ENCODE measurements at places on chromosomes 2 and 18.
A peak's percentile ranks its signal among the peaks of the same experiment; 100 is the strongest.

GRCh38 chr2:174333372-174334277, 1.1 kb upstream of the SP9 start:
- DNase-seq = peak; percentile 73

DNA sequence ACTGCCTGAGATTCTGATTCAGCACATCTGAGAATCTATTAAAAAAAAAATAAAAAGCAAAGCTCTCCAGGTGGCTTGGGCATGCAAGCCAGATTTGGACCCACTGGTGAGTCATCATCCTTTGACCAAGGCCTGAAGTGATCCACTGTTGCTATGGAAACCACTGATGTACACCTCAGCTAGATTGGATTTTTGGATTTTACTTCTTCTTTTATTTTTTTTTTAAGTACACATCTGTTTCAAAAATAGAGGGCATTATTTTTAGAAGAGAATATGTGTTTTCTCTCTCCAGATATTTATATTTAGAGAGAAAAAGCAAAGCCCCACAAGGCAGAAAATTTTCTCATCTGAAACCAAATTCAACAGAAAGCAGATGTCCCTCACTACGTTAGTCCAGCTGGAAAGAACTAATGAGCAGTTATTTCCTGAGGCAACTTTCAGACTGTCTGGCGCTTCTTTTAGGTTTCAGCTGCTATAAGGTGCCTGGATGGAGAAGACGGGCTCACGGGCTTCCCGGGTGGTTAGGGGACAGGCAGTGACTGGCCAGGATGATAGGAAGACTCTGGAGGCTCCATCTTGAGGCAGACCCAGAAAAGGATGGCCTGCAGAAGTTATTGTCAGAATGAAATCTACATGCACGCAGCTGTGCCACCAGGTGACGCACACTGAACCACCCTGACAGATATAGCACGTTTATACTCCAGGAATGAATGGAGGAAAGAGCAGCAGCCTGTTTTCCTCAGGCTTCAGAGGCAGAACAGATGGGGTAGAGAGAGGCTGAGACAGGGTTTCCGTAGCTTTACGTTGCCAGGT, 50.5 kb downstream of the MRPL35 start:
- no peak for DNase-seq

DNA sequence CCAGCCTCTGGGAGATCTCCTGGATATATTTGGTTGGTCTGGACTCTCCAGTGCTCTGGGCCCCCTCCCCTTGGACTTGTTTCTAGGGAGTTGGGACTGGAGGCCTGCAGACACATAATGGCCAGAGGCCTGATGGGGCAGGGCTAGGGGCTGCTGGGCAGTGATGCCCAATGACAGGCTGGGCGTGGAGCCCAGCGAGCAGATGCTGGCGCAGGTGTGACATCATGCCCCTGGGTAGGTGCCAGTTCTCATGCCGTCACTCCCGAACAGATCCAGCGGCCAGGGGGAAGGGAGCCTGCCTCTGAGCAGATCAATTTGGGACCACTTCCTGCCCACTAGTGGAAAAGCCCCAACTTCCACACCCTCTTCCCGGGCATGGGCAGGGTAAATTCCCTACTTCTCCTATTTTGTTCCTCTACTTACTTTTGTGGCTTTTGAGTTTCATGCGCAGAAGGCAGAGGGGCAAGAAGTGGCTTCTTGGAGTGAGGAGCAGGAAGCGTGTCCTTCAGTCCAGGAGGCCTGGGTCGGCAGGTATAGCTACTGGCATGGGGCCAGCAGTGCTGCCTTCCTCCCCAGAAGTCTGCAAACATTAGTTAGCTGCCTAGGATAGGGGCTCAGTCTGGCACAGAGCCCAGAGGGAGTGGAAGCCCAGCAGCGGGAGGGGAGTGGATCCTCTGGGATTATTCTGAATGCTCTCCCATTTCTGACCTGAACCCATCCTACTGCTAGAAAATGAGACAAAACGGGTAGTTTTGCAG, 6.1 kb downstream of the MPV17 start:
- no peak for DNase-seq

DNA sequence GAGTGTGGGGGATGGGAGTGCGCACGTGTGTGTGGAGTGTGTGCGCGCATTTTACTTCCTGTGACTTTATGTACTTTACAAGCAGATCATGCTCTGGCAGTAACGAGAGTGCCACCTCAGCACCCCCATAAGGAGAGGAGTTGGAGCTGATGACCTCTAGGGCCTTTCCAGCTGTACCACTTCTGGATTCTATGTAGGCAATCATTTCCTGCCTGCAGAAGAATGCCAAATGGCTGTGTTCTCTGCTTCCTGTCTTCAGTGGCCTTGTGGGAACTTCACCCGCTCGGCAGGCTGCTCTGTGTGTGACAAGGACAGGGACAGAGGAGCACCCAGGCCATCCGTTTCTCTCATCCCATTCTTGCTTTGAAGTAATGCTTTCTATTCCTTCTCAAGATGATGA, 22.8 kb upstream of the ZNF385B start:
- DNase-seq = no peak

DNA sequence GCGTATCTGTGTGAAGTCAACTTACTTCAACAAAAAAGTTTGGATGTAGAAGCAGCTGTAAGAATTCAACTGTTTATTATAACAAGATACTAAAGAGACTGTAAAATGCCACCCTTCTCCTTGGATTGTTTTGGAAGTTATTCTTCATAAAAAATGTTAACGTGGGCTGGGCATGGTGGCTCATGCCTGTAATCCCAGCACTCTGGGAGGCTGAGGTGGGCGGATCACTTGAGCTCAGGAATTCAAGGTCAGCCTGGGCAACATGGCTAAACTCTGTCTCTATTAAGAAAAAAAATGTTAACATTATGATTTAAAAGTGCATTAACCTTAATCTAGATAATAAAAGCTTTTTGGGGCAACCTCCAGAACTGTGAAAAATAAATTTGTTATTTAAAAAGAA, 7.7 kb downstream of the CIAO1 start:
- no peak for DNase-seq

GRCh38 chr2:241724975-241725870, 9.2 kb upstream of the D2HGDH start:
- no peak for DNase-seq

GRCh38 chr2:216006164-216006663, 7.1 kb downstream of the MREG start:
- DNase-seq = no peak

- DNase-seq = no peak
Measured at GRCh38 chr2:129862668-129863067, 116.8 kb upstream of the RAB6C start.

- DNase-seq = no peak
Measured at GRCh38 chr2:20067992-20068584, 16.7 kb upstream of the LAPTM4A start.

- no peak for DNase-seq
Measured at GRCh38 chr2:45115181-45115580, 105.9 kb upstream of the SIX2 start.

GRCh38 chr2:241720560-241720959, 13.9 kb upstream of the D2HGDH start:
- no peak for DNase-seq

GRCh38 chr18:7205346-7205745, 25.5 kb upstream of the LRRC30 start:
- DNase-seq = no peak

- DNase-seq = no peak
Measured at GRCh38 chr2:181116261-181116660, 135.9 kb downstream of the UBE2E3 start.

DNA sequence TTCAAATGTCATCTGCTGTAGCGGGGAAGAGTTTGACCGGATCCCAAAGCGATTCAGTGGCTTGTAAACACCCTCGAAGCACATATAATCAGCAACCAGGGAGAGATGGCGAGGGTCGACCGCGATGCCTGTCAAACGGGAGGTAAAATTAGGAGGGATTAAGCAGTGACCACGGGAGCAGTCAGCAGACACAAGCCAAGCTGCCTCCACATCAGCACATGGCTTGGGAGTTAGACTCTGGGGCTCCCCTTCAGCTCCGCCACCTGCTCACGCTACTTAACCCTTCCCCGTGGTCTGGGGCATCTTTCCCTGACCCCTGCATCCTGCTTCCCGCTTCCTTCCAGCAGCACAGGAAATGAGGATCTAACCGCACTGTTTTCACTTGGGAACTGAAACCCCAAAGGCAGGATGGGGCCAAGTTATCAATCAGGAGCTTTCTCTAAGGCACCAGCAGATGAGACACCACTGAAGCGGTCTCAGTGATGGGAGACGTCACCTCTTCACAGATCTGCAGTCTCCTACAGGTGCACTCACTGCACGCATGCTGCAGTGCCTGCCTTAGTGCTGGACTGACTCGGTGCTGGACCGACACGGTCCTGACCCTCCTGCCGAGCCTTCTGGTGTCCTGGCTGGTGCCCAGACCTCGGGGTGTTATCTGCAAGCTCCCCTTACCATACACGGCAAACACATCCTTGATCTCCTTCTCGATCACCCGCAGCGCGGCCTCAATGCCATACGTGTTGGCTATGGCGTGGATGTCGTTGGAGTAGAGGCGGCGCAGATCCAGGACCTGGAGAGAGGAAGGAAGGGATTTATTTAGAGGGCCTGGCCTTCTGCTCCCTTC, 77.5 kb downstream of the POLR1A start:
- no peak for DNase-seq

DNA sequence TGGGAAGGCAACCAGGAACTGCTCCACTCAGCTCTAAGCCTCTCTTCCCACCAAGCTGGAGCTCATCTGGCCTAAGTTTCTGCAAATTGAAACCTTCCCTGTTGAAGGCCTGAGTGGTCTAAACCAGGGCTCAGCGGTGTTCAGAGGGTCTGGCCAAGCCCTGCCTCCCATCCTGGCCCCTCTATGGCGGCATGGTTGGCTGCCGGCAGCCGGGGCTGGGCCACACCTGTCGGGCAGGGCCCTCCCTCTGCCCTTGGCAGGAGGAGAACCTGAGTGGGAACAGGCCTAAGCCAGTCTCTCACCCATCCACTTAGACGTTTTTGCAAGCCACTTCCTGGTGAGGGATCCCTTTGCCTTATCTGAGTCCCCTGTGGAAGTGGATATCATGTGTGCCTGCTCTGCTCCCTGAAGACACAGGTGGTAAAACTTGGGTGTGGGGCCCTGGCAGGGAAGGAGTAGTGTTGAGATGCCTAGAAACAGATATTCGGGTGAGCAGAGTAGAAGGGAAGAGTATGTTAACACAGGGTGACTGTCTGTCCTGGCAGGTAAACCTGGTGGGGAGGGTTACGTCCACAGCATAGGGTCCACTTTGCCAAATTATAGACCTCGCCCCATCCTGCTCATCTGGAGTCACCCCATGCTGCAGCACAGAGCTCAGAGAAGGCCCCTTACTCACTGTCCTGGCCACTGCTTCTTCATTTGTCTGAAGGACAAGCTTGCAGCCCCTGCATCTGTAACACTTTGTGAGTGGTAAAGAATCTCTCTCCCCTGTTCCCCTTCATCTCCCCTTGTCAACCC, 63.0 kb upstream of the SIX2 start:
- no peak for DNase-seq

DNA sequence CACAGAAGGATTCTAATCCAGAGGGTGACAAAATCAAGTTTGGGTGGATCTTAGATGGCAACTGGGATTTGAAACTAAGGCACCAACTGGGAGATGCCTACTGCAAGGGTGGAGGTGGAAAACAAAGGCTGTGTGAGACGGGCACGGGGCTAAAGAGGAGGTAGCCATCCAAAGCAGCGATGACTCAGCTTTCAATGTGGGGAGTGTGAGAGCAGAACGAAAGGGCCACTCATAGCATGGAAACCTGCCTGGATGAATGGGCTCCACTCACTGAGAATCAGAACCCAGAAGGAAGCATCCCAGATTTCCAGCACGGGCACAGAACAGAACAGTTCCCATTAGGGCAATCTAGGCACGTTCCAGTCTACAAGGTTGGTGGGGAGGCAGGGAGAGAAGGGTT, 159.5 kb downstream of the COL4A4 start:
- peak; percentile 31 for DNase-seq

- peak; percentile 90 for DNase-seq
Measured at GRCh38 chr2:223601932-223602666, at the start of gene SCG2. SCG2 (minus strand) TSS chr2:223602361; CDS start chr2:223599282, 3,079 bp downstream.

DNA sequence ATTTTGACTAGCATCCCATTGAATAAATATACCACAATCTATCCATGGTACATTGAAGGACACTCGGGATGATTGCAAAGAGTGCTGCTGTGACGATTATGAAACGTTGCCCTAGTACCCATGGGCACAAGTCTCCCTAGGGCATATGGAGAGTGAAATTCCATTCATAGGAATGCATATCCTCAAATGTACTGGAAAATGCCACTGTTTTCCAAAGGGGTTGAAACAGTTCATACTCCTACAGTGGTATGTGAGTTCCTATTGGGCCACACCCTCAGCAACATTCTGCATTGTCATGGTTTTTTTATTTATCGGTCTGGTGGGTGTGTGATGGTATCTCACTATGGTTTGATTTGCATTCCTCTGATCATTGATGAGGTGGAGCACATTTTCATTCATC, 130.6 kb downstream of the TWIST2 start:
- no peak for DNase-seq

- no peak for DNase-seq
Measured at GRCh38 chr2:184560603-184561002, 37.7 kb upstream of the ZNF804A start.

- DNase-seq = no peak
Measured at GRCh38 chr2:16126517-16127275, 186.3 kb downstream of the MYCN start.

DNA sequence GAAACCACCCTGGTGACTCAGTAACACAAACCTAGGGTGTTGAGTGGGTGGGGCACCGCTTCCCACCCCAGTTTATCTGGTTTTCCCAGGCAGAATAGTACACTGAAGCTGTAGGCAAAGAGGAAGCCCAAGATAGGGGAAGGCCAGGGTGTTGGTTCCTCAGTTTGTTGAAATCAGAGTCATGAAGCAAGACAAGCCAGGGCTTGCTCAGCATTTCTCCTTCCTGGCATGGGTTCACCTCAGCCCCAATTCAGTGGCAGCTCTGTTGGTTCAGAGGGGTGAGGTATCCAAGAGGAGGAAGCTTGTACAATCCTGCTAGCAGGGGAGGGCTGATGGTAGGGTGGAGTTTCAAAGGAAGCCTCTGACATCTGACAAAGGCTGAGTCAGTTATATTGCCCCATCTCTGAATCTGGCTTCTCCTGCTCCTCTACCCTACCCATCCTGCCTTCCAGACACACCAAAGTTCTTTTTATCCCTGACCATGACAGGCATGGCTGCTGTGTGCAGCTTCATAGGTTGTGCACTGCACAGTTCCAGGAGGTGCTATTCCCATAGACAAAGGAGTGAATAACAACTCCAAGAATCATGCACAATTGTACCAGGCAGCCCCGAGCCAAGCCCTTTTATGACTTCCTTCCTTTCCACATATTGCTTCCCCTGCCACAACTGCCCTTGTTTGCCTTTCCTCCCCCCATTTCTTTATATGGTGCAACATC, 24.9 kb upstream of the RAB10 start:
- DNase-seq = peak; percentile 92

- DNase-seq = no peak
Measured at GRCh38 chr2:21438949-21439348, 315.2 kb downstream of the TDRD15 start.

DNA sequence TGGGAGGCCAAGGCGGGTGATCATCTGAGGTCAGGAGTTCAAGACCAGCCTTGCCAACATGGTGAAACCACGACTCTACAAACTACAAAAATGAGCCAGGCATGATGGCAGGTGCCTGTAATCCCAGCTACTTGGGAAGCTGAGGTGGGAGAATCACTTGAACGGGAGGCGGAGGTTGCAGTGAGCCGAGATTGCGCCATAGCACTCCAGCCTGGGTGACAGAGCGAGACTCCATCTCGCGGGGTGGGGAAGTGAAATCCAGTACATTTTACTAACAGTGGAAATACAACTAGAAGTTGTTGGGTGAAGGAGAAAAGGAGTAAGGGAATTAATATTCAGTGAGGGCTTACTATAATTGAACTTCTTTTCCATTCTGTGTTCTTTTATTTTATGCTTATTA, 13.2 kb upstream of the ENOSF1 start:
- DNase-seq = no peak

GRCh38 chr2:36489281-36489680, 108.7 kb downstream of the FEZ2 start:
- no peak for DNase-seq

Measured in lower leg skin (tissue), 4 donors.